ENCODE measurements at places on chromosomes 13 and 19.
A peak's percentile ranks its signal among the peaks of the same experiment; 100 is the strongest.

DNA sequence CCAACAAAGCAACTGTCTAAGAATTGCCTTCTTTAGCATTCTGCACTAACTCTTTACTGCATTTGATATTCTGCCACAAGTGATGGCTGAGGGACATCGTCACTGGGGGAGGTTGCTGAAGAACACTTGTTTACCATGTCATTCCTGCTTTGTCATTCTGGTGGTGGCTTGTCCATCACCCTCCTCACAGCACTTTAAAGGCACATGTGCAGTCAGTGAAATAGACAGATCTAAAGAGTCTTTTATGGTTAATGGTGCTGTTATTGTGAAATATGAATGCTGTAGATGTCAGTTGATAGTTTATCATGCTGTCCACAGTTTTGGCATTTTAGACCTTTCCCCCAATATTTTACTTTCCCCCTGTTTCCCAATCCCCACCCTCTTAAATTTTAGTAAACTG lies 120.9 kb upstream of the TSC22D1 start:
- no peak for DNase-seq

DNA sequence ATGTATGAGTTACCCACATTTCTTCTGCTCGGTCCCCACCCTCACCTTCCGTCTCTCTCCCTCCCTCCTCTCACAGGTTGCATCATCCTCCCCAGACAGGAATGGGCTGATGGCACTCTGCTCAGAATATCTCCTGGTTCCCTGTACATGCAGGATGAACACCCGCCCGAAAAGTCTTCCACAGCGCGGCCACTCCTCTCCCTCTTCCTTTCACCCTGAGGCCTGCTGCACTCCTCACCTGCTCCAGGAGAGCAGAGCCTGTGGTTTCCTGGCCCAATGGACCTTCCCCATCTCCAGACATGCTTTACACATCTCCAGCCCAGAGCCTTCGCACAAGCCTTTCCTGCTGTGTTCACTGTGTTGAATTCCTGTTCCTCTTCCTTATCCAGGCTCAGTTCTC lies 40.9 kb downstream of the GSX1 start:
- DNase-seq: no peak

DNA sequence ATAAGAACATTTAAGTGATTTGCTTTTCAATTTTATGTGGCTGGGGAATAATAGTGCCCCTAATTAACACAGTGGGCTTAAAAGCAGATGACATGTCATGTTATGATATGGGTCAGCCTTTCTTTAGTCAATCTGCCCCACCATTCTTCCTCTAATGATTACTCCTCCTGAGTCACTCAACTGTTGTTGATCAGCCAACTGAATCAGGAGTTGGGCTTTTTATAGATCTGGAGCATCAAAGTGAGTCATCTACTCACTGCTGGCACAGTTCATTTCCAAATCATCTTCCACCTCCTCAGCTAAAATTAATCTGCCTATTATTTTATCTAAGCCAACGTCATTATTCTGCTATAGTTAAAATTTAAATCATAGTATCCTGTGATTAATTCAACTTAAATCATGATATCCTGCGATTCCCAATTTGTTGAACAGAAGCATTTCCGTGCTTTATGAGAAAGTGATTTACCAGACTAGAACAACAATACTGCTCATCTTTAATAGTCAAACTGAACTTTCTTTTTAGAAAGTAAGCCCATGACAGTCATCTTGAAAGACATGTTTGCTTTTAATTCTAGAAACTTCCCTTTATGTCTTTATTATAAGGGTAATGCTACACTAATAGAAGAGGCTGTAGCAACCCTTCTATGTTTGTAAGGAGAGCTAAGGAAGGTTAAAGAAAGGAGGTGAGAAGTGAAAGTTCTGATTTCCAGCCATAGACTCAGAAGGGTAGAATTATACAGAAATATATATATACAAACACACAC lies 551.4 kb downstream of the TBC1D4 start:
- DNase-seq: no peak

GRCh38 chr19:2302319-2303210 lies 5.4 kb downstream of the LINGO3 start:
- no peak for DNase-seq

- DNase-seq: no peak
Measured at GRCh38 chr19:49873834-49874233, 3.3 kb downstream of the AKT1S1 start.

DNA sequence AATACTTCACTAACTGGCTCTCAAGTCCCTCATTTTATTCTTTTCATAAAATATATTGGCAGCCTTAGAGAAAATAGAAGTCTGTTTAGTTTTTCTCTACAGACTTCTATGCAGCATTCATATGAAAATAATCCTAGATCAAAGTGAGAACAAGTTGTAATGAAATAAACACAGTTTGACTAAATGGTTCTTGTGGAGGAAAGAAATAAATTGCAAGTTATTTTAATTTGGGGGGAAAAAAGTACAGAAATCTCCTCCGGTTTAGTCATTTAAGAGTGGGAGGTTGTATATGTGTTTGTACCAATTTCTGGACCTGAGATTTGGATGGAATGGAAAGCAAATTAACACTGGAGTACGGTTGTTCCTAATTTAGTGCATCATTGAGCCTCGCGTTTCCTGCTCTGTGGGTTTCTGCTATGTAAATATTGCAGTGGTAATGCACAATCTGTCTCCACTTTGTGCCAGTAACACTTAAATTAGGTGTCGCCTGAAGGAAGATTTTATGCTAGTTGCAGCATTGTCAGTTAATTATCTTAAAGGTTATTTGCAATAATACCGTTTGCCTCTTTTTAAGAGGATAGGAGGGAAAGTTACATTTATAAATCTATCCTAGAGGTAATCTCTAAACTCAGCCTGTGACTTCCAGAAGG lies 100.2 kb downstream of the ZIC5 start:
- no peak for DNase-seq

DNA sequence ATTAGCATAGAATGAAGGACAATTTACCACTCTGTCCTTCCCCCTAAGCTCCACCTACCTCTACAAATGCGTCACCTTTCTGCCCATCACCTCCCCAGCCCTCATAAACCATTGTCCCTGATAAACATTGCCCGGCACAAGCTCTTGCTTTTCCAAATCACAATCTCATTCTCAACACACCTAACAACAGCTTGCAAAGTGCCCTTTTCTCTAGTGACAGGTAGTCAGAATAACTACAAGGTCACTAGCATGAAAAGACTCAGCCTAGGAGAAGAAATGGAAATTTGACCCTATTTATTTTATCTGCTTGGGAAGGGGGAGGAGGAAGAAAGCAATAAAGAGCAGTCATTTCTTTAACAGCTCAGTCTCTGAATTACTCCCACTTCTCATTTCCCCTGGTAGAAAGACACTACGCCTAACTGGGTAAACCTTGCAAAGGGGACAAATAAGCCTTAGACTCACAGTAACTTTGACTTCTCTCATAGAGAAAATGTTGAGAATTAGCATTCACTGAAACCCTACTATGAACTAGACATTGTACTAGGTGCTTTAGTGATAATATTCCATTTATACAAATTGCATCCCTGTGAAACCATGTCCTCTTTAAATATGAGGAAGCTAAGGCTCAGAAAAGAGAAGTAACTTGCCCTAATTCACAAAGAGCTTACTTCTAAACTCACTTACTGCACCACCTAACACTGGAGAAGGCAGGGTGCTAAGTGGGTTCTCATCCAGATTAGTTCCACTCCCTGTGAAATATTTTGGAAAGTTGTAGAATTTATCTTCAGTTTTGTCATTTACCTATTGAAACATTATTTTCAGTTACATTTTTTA lies 116.2 kb upstream of the FNDC3A start:
- DNase-seq: peak; percentile 27

GRCh38 chr19:30795727-30796126 lies 423.5 kb downstream of the ZNF536 start:
- DNase-seq: no peak

GRCh38 chr19:6668691-6669090 lies 1.3 kb downstream of the TNFSF14 start:
- no peak for DNase-seq

DNA sequence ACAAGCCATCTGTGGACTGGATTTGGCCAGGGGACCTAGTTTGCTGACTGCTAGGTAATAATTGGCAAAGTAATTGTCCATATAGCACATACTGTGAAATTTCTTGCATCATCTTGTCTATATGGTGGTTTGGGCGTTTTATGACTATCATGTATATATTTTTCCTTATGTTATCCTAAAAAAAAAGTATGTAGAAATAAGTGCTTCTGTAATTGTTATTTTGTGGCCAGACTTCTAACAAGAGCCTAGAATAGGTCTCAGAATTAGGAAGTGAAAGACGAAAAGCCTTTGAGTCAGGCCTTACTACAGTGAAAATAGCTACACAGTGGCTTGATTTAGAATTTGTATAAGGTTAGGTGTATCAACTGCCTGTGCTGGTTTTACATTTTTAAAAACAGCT lies 4.2 kb downstream of the FNDC3A start:
- DNase-seq: no peak

GRCh38 chr13:101082441-101082840 lies 333.9 kb downstream of the NALCN start:
- no peak for DNase-seq

DNA sequence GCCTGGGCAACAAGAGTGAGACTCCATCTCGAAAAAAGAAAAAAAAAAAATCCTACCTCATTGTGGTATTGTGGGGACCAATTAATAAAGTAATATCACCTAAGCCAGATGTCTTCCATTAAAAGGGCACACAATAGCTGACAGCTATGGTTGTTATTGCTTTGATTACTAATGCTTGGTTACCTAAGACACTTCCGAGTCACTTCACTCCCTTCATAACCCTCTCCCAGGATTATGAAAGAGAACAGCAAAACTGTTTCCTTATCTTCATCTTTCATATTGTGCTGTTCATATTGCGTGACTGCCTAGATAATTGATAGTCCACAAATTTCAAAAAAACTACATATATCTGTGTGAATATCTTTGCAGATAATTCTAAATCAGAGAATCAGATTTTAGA lies 10.3 kb upstream of the HSPH1 start:
- no peak for DNase-seq

GRCh38 chr19:15551293-15552004 lies 43.1 kb downstream of the CYP4F22 start:
- DNase-seq: no peak

DNA sequence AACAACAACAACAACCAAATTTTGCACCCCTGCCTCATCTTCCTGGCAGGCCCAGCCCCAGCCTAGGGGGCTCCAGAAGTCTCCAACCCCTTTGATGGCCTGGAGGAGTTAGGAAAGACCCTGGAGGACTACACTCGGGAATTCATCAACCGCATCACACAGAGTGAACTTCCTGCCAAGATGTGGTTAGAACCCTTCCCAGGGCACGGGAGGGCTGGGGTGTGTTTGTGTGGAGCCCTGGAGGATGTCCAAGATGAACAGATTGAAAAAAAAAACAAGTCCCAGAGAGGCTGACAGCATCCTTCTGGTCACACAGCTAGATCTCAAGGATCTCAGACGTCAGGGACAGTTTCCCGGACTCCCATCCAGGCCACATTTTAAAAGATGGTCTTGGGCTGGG lies 13.3 kb downstream of the APOC1 start:
- no peak for DNase-seq

GRCh38 chr13:39910833-39911232 lies 255.4 kb downstream of the COG6 start:
- no peak for DNase-seq

GRCh38 chr19:43532571-43532961 lies 422 bp upstream of the ZNF575 start:
- DNase-seq: peak; percentile 58

DNA sequence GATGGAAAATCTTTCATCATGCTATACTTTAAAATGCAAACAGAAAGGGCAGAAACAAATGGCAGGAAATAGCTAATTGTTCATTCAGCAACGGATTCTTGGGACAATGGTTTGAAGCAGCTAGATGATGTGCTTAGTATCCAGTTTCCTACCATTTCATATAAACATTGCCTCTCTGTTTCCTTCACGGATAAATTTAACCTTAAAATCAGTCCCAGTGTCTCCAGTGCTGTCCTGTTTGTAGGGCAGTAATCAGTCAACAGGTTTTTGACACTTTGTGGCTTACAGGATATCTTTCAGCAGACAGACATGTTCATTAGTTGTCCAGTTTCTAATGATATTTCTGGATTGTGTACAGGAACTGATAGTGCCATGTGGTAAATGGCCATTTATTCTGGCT lies 24.7 kb upstream of the RB1 start:
- DNase-seq: no peak

GRCh38 chr19:41753159-41753558 lies 2.2 kb upstream of the CEACAM6 start:
- peak; percentile 53 for DNase-seq

- no peak for DNase-seq
Measured at GRCh38 chr19:2039089-2039958, 11.7 kb downstream of the MKNK2 start.

GRCh38 chr13:56886398-56886797 lies 254.3 kb upstream of the PRR20A start:
- DNase-seq: no peak

DNA sequence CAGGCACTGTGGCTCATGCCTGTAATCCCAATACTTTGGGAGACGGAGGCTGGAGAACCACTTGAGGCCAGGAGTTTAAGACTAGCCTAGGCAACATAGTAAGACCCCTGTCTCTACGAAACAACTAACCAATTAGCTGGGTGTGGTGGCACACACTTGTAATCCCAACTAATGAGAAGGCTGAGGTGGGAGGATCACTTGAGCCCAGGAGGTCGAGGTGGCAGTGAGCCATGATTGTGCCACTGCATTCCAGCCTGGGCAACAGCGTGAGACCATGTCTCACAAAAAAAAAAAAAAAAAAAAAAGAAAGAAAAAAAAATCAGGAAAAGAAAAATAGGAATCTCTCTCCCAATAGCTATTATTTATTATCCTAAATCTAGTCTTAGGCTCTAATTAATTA lies 56.8 kb upstream of the UBAC2 start:
- no peak for DNase-seq

DNA sequence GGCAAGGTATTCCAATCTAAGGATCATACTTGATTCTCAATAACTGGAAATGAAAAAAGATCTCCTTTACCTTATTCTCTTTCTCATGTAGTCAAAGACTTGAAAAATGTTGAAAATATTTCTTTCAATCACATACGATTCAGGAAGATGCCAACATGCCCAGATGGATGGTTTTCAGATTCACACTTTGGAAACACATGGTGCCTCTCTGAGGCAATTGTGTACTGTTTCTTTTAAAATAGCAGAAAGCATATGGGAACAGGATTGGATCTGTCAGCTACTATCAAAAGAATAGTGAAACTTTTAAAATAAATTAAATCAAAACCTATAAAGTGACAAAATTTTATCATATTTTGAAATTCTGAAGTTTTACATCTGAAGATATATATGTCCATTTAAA lies 222.4 kb downstream of the SPRY2 start:
- no peak for DNase-seq
